ENCODE measurements at places on chromosomes 5 and 9.

GRCh38 chr9:20321423-20322082, 300.7 kb downstream of the MLLT3 start:
- DNase-seq: peak; percentile 2

GRCh38 chr9:2723376-2724065, 6.2 kb downstream of the KCNV2 start:
- DNase-seq: no peak

DNA sequence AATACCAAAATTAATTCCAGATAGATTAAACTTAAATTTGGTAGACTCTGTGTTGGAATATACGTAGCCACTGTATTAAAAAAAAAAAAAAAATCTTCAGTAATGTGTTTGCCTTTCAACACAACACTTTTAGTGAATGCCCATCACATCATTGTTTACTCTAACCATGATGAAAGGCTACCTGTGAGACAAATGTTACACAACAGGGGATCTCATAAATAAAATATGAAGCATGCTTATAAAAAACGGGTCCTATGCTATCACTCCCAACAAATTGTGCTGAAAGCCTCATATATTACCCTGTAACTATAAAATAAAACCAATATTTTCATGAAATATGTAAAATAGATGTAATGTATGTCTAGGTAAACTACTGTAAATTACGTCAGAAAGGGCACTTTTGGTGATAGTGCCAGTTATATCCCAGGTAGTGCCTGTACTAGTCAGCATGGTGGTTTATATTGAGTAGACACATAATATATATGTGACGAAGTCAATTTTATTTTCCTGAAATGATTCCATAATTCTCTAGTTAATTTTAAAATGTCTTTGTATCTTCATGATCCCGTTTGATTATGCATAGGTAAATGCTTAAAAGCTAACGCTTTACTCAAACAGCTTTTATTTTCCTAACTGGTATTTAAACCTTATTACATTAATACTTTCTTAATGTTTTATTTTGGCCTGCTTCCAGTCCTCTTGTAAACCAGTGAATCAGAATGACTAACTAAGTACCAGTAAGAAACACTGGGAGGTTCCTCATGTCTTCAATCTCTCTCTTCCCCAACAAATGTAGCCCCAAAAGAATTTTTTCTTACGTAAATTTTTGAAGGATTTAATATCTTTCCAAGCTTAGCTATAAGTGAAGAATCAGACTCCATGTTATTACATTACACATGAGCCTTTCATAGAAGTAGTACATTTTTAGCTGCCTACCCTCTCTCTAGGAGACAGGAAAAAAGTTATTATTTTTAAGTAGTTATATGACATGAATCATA, 420.3 kb downstream of the GABRG2 start:
- DNase-seq: no peak

DNA sequence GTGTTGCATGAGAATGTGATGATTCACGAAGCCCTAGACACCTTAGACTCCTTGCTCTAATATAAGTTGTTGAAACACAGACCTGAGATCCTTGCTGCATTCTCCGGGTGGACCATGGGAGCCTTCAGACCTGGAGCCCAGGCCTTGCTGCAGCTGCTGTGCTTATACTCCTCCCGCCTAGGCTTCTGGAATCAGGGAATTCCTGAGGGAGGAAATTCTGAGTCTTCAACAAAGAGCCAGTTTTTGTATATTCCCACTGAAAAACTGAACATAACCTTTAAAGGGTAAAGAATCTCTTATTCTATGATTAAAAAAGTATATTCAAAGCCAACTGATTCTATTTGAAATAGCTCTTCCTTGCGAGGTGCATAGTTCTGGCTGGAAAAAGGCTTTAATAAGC, 245.1 kb upstream of the ELAVL2 start:
- DNase-seq: no peak

- DNase-seq: no peak
Measured at GRCh38 chr5:154118385-154118784, 72.1 kb upstream of the GALNT10 start.

GRCh38 chr9:13576101-13576500, 296.6 kb upstream of the MPDZ start:
- DNase-seq: no peak

GRCh38 chr9:73573235-73573634, 421.6 kb downstream of the ANXA1 start:
- DNase-seq: peak; percentile 81

DNA sequence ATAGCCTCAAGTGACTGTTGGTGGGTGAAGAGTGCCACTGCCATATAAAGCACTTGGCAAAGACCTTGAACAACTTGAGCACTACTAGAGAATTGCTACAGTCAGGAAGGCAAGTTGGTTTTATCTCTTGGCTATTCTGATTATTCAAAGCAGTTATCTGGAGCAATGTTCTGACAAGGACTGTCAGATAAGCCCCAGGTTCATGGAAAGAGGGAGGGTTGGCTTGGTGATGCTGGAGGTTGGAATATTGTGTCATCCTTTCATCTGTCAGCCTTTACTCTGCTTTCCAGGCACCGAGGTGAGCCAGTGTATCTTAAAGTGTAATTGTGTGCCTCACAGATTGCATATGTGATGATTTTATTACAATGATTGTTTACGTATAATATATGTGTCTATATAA, 548.4 kb upstream of the ZNF608 start:
- no peak for DNase-seq

DNA sequence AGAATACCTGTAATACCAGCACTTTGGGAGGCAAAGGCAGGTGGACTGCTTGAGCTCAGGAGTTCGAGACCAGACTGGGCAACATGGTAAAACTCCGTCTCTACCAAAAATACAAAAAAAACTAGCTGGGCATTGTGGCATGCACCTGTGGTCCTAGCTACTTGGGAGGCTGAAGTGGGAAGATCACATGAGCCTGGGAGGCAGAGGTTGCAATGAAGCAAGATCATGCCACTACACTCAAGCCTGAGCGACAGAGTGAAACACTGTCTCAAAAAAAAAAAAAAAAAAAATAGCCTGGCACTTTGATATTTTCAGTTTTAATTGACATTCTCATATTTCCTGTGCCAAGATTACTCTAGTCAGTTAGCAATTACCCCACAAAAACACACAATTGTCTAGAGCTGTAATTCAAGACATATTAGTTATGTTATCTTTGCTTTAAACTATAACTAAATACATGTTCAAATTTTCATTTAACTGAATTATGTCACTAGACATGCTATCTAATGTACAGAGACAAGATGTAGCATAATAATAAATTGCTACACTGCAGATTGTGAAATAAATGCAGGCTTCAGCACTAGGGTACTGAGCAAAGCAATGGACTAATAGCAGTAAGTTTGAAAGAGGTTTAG, 378.2 kb upstream of the GRAMD2B start:
- DNase-seq: no peak

GRCh38 chr5:55363856-55364255, 56.1 kb downstream of the MTREX start:
- no peak for DNase-seq

- DNase-seq: peak; percentile 6
Measured at GRCh38 chr5:171484460-171484899, 65.0 kb downstream of the FGF18 start.

DNA sequence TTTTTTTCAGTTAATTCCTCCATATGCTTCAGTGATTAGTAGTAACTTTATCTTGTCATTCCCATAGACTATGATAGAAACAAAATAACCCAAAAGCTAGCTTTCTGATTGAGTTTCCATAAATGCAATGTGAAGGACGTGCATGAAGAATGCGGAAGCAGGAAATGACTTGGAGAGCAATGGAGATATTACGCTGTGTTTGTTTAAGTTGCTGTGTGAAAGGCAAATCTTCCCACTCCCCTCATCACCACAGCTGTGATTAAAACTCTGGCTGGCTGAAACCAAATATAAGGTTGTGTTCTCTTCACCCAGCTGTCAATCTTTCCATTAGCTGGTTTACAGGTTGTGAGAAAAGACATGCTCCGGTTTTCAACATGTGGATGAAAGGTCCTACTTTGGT, 83.9 kb downstream of the NR2F1-AS1 start:
- no peak for DNase-seq

DNA sequence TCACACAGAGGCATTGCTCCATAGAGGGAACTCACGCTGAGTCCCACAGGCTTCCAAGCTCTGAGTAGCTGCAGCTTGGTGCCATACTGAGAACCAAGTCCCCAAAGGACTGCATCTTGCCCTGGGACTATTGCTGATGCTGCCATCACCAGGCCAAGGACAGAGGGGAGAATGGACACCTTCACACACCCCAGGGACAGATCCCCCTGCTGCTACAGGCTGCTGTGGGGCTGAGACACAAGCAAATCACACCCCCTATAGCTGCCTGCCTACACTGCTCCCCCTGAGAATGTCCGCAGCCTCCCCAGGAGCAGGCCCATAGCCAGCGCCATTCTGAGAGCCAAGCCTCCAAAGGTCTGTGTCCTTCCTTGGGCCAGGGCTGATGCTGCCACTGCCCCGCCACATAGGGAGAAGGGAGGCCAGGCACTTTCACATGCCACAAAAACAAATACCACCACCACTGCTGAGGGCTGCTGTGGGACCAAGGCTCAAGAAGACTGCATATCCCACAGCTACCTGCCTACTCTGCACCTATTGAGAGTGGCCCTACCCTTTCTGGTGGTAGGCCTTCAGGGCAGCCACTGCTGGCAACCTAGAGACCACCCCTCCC, 81.5 kb downstream of the SYK start:
- no peak for DNase-seq

DNA sequence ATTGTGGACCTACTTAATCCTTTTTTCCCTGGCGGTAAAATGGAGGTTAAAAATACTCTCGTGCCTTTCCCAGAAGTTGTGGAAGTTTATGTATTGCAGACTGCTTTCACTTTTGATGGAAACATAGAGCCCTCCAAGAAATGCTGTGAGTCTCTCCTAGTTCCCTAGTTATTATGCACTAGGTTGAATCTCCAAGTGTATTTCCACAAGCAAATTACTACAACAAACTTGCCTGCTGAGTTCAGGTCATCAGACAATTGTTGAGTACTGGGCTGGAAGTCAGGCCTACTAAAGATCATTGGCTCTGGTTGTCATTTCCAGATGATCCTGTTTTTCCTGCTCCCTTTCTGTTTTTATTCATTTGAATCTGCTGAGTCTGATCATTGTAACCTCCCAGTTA, 104.1 kb downstream of the CD180 start:
- no peak for DNase-seq

- peak; percentile 26 for DNase-seq
Measured at GRCh38 chr5:155309021-155309746, 295.6 kb downstream of the KIF4B start.

DNA sequence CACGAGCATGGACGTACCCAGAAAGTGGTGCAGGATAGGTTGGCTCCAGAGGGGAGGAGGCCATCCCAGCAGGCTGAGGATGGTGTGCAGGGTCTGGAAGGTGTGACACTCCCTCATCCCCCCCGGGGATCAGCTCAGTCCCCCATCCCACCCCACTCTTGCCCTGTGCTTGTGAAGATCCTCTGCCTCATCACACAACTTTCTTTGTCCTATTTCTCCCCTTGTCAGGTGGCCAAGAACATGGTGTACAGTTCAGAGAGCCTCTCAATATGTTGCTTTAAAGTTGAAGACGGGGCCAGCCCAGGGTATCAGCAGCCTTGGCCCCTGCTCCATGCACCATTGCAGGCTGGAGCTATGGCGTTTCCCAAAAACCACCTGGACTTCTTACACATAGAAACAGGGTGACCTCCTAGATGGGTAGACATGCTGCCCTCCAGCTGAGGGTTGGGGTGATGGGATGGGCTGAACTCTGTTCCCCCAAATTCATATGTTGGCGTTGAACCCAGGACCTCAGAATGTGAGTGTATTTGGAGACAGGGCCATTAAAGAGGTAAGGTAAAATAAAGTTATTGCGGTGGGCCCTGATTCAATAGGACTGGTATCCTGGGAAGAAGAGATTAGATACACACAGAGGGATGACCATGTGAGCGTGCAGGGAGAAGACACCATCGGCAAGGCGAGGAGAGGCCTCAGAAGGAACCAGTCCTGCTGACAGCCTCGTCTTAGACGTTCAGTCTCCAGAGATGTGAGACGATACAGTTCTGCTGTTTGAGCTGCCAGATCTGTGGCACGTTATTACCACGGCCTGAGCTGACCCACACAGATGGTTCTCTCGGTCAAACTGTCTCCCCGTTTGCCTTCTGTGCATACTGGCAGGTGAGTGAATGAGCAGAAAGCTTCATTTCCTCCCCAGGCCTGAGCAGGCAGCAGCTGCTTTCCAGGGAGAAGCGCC, 272.5 kb downstream of the GADD45G start:
- DNase-seq: peak; percentile 46

GRCh38 chr9:128286440-128286839, 10.4 kb downstream of the SWI5 start:
- DNase-seq: no peak

DNA sequence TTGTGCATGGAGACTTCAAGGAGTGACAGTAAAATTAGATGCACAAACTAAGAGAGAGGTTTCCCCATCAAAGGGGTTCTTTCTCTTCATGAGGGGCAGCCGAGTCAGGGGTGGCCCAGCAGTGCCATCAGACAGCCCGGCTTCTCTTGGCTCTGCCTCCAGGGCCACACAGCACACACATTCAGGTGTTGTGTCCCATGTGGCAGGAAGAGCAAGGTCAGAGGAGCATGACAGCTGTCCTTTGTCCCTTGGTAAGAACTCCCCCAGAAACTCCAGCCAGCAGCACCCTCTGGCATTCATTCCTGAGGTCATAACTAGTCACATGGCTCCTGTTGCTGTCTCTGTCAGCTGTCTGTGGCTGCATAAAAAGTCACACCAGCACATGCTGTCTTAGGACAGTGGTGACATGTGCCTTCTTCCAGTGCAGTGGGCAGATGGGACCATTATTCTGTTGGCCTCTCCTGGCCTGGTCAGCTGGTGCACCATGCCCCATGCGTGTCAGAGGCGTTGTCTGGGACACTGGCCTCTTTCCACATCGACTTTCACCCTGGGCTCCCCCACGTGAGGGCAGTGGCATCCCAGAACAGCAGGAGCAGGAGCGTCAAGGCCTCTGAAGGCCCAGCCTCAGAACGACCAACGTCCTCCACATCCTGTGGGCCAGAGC, 78.4 kb upstream of the OTULINL start:
- no peak for DNase-seq

DNA sequence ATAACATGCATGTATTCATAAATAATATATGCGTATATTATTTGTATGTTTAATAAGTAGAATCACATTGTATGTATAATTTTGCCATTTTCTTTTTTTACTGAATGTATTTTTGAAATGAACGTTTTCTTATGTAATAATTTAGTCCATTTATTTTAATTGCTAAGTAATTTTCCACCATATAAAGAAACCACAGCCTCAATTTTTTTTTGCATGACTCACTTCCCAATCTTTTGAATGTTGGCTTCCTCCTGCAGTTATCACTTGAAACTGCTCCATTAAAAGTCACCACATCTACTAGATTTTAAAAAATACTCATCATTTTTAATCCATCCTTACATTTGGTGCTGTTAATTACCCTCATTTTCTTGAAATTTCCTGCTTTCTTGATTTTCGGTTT, 363.3 kb upstream of the MEF2C start:
- DNase-seq: no peak

DNA sequence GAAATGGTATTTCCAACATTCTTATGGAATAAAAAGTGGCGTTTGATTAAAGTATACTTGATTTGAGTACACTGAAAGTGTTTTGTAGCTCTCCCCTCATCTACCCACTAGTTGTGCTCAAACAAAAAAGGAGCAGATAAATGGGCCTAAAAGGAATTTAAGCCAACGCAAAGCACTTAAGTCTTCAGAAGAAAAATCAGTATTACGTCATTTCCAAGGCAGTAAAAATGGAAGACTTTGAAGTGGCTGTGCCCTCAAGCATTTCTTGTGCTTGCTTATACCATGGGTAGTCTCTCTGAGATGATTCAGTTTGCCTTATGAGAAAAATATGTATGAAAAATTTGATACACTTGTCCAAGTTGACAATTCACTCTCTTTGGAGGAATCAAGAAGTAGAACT, 279.9 kb upstream of the CD180 start:
- DNase-seq: no peak

- peak; percentile 76 for DNase-seq
Measured at GRCh38 chr5:60843936-60844905, at the start of gene ELOVL7. Gene ELOVL7 (minus strand): TSS chr5:60844269. CDS start chr5:60787397, 56,872 bp downstream.
